Activated naive CD4-positive, alpha-beta T cell treated with anti-CD3 and anti-CD28 coated beads, Interleukin-2, amount 50 U/mL, for 72 hours (primary cell): ENCODE measurements at places on chromosomes 2 and 18. TPM values are rescaled to one million over a fixed set of nuclear protein-coding genes. Genes with fewer than 3 reads are reported as not detected.
A peak's percentile ranks its signal among the peaks of the same experiment; 100 is the strongest.

DNA sequence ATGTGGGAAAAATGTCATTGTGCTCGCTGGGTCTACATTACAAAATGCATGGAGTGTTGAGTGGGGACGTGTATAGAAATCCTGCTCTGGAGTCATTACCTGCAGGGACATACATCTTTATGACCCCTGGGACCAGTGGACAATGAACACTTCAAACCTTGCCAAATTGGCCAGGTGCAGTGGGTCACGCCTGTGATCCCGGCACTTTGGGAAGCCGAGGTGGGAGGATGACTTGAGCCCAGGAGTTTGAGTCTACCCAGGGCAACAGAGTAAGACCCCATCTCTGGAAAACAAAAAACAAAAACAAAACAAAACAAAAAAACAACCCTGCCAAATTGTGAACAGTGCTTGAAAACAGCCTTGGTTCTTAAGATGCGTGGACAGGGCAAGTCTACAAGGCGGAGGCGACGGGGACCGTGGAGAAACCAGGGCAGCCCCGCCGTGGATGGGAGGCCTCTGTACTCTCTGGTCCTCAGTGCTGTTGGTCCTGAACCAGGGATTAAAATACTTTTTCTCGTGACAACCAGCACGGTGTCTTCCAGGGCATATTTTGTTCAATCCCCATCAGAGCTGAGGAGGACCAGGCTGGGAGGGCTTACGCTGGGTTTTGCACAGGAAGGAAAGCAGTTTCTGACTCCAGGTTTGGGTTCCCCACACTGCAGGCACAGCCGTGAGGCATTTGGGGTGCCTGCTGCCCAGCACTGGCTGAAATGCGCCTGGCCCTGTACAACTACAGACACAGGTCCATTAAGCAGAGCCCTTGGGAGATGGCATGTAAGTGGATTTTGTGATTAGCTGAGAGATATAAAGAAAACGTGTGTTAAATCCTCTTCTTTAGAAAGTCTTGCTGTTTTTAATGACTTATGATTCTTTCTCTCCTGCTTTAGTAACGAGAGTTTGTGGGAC is 13.7 kb downstream of the COLEC11 start:
- DNase-seq: no peak

PLGLB2 gene
- 2.7 TPM for total RNA-seq

GRCh38 chr2:145159676-145160075 is 639.8 kb upstream of the ZEB2 start:
- no peak for DNase-seq

GRCh38 chr2:233847248-233847898 is 7.0 kb downstream of the HJURP start:
- no peak for DNase-seq

- DNase-seq: no peak
Measured at GRCh38 chr18:44290366-44290977, 390.2 kb upstream of the SETBP1 start.

HTR2B gene
- not detected for total RNA-seq

DNA sequence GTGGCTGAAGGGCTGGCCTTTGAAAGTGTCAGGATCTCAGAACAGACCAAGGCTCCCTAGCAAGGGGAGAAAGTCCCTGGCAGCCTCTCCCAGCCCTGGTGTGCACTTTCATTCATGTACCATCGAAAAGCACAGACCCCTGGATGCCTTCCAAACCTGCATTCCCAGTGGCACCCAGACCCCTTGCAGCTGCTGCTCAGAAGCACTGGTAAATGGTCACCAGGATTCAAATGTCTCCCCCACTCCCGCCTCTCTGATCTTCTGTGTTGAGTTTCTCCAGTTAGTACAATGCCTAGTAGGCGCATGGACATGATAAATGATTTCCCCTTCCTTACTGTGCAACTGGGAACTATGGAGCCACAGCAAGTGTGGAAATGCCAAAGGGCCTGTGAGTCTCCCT is 180.0 kb downstream of the GLI2 start:
- no peak for DNase-seq

CD28 gene
- 159 TPM for total RNA-seq

PDCL3 gene
- total RNA-seq: 37.0 TPM

- DNase-seq: no peak
Measured at GRCh38 chr18:63987743-63988142, 17.9 kb downstream of the SERPINB8 start.

RTP5 gene
- total RNA-seq: 0.09 TPM

SDC1 gene
- 0.11 TPM for total RNA-seq

DNA sequence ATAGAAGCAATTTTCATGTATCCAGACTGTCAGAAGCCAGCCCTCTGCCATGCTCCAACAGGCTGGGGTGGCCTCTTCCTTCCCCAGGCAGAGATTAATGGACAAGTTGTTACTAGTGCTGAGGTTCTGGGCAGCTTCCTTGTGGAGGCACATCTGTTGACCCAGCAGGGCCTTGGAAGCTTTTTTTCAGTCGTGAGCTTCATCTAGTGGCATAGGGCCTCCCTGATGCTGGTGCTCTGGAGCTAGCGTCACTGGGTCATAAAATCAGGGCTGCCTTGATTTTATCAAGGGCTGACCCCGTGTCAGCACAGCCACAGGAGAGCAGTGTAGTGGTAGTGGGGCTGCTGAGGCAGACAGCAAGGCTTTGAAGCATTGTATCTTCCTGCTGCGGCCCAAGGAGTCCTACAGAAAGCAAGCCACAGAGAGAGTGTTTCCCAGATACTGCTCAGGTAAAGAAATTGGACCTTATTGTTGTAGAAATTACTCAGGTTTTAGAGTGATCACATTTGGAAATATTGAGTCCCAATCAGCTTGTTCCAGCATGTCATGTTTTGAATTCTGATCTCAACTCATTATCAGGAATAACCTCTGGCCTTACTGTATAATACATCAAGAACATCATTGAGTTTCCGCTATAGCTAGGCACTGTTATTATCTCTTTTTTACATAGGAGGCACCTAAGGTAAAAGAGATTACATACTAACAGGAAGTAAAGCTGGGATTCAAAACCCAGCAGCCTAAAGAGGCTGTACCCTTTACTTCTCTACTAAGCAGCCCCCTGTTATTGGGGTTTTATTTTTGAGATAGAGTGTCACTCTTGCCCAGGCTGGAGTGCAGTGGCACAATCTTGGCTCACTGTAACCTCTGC is 92.3 kb upstream of the ALPP start:
- DNase-seq: no peak

DNA sequence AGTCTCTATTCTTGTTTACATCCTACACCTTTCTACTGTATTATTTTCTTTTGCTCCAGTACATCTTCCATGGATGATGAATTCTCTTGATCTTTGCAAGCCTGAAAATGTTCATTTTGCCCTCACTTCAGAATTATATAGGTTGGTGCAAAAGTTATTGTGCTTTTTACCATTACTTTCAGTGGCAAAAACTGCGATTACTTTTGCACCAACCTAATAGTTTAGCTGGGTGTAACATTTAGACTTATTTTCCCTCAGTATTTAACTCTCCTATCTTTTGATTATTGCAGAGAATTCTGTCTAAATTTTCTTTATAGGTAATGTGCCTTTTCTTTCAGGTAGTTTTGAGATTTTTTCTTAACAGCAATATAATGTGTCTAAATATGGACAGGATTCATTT is 81.8 kb downstream of the SS18 start:
- DNase-seq: no peak

DNA sequence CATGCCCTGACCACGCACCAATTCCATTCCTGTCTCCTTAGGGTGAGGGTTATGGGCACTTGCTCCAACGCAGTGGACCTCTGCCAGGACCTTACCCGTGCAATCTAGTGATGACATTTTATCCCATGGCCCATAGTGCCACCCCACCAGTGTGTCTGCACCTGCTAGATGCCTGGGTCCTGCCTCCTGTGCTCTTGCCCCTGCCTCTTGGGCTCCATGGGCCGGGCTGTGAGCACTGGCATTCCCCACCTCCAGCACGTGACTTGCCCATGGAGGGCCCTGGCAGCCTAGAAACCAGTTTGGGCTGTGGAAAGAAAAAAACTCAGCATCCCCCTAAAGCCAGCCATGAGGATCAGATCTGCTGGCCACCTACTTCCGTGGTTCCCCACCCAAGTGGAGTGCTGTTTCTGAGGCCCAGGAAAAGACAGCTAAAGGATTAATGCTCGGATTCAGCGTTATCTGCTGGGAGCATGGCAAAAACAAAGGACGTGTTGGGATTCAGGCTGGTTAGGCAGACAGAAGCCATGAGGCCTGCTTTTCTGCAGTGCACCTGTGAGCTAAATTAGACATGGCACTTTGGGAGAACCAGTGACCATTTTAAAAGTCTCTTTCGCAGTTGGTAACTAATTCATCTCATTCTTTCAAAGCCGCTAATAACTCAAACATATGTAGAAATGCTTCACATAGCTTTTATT is 129.2 kb downstream of the ALPK2 start:
- no peak for DNase-seq

GRCh38 chr2:150339282-150339681 is 148.2 kb downstream of the RND3 start:
- no peak for DNase-seq

PROKR1 gene
- total RNA-seq: not detected

GRCh38 chr2:100655936-100656534 is 93.2 kb downstream of the PDCL3 start:
- DNase-seq: no peak

GCC2 gene
- 48.5 TPM for total RNA-seq

MYCN gene
- not detected for total RNA-seq

DNA sequence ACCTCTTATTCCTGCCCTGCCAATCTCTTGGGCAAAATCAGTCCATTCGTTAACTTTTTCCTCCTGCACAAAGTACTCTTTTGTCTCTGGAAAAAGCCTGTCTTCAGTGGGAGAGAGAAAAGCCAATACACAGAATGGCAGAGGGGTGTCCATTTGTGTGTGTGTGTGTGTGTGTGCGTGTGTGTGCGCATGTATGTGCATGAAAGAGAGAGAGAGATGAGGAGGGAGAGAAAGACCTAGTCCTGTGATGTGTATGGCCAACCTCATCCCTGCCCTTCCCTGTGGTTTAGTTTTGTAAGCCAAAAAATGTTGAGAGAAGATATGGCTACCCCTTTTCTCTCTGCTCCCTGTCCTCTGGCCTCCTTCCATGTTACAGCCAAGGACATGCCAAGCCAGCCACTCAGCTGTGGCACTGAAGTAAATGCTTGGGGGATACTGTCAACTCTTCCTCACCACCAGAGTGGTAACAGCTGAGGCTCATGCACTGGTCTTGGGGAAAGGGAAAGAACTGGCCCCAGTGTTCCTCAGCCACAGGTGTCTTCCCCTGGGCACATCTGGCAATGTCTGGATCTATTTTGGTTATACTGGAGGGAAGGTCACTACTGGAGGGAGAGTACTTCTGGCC is 10.6 kb downstream of the SLC4A5 start:
- no peak for DNase-seq

RNF125 gene
- total RNA-seq: 13.8 TPM

DNA sequence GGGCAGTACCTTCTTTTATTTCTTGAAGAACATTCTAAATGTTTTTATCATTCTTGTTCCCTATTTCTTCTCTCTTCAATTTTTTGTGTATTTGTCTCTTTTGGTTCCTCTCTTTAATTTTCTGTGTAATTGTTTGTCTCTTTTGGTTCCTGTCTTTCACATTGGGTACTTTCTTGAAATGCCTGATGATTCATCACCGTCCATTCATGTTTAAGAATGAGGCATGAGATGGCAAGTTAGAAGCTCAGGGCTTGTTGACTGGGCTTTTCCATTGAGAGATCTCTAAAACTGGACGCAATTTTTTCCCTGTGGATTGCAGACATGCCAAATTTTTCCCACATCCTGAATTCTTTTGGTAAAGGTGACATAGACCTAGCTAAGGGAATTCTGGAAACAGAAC is 33.7 kb upstream of the IL1R2 start:
- DNase-seq: no peak

DNA sequence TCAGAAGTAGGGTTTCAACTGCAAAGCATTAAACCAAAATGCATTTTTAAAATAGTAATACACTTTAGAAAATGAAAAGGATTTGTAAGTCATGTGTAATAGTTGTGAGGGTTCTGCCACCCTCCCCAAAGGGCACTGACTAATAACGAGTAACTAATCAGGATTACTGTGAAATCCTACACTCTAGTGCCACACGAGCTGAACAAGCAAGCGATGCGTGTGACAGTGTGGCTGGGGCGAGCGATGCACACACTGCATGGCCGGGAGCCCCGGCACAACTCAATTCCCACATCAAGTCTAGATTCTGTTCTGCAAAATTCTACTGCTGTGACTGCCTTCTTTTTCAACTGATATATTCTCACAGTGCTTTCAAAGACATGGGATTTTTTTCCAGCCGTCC is 156.4 kb downstream of the SEPTIN10 start:
- no peak for DNase-seq

GRCh38 chr2:127121353-127121752 is 14.4 kb upstream of the BIN1 start:
- DNase-seq: no peak

DNA sequence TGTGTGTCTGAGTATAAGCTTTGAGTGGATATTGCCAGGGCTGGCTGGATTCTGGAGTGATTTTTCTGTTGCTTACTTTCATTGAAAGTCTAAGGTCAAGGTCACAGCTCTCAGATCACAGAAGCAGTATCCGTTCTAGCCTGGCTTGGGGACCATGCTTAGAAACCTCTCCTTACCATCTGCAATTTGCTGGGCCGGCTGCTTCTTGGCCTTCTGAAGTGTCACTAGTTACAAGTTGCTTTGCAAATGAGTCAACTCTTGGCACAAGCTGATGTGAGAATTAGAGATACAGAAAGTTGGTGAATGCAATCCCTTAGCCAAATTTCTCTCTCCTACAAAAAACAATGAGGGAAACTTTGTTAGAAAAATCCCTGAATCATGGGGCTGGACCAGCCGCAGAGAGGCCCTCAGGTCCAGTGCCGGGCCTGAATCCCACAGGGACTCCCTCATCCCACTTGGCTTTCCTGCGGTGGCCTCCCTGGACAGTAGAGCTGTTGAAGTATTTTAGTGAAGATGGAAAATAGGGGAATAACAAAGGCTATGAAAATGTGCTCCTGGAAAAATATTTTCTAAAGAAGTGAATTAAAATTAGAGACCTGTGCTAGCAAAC is 92.7 kb upstream of the CNGA3 start:
- DNase-seq: no peak

- DNase-seq: no peak
Measured at GRCh38 chr2:121008975-121009374, 273.3 kb downstream of the GLI2 start.

DNA sequence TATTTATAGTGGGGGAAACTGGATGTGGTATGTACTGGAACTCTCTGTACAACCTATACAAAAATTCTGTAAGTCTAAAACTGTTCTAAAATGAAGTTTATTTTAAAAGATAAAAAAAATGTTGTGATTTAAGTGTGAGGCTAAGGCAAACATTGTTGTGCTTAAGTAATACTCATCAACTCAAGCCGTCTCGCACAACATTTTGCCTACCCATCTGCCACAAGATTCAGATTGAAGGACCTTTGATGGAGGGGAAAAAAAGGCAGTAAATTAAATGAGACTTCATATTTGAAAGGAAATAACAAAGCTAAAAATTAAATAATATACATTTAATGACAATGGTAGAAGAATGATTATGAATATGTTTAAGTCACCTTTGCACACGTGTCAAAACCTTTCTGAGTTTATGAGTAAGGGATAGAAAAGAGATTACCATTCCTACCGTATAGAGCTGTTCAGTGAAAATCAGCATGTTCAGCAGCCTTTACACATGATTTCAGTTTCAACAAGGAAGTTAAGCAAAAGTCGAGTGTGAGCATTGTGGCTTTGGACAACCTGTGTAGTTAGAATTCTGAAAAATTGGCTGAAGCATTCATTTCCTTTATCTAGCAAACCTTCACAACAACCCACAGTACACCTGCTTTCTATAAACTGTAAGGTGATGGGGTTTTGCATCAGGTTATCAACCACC is 499.3 kb downstream of the IRS1 start:
- no peak for DNase-seq

GRCh38 chr2:54942373-54942772 is 107.9 kb downstream of the RTN4 start:
- DNase-seq: no peak

GRCh38 chr2:219218732-219219701 is at the start of gene ABCB6:
TSS of gene ABCB6 (minus strand) at chr2:219218958. CDS start at chr2:219218673, 285 bp downstream.
- DNase-seq: peak; percentile 91
